ENCODE measurements at places on chromosomes 6 and 20.

DNA sequence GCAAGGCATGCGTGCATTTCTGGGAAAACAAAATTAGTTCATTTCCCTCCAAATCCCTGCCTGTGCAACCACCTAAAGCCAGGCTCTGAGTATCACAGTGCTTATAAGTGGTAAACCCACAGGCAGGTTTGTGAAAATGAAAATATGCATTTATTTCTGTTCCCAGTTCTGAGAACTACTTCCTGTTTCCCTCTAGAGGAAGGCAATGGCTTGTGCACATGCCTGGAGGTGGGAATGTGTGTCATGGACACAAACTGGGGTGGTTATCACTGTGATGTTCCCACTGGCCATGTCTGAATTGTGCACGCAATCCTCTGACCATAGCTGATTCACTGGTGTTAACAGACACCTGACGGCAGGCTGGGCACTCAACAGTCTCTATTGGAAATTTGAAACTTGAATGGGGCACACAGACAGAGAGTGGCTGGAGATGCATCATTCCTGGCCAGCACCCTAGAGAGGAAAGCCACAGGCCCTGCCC, 26.3 kb downstream of the FAM110A start:
- DNase-seq, result no peak

- DNase-seq, result no peak
Observed at GRCh38 chr20:58717278-58718091, 24.9 kb downstream of the NPEPL1 start.

DNA sequence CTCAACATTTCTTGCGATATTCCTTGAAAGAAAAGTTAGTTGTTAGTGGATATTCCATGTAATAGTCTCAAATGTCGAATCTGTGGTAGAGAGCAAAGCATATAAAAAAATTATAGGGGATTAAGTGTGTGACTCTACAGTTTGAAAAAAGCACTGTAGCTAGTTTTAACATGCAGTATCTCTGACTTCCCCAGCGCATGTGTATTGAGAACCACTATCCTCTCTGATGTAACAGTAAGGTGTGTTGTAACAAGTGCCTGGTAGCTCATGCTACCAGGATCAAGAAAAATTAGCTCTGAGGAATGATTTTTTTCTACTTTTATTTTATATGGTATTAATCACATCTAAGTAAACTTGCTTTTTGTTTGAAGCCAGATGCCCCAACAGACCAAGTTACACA, 789.2 kb downstream of the KIF16B start:
- no peak for DNase-seq

- no peak for DNase-seq
Observed at GRCh38 chr6:143545165-143545564, 33.6 kb upstream of the FUCA2 start.

GRCh38 chr6:168183613-168183970, 104.6 kb upstream of the FRMD1 start:
- no peak for DNase-seq

GRCh38 chr6:128899341-128900050, 16.6 kb downstream of the LAMA2 start:
- DNase-seq, result no peak

- no peak for DNase-seq
Observed at GRCh38 chr20:8981482-8981881, 87.4 kb upstream of the PLCB4 start.
